CD4-positive, alpha-beta T cell treated with Interleukin-21 for 1 hour (primary cell): ENCODE measurements at places on chromosomes 6 and 20.
A peak's percentile ranks its signal among the peaks of the same experiment; 100 is the strongest.

GRCh38 chr6:68990317-68990716 lies 355.2 kb downstream of the ADGRB3 start:
- DNase-seq: no peak

GRCh38 chr6:28212510-28213212 lies 12.4 kb upstream of the ZSCAN9 start:
- DNase-seq: no peak

DNA sequence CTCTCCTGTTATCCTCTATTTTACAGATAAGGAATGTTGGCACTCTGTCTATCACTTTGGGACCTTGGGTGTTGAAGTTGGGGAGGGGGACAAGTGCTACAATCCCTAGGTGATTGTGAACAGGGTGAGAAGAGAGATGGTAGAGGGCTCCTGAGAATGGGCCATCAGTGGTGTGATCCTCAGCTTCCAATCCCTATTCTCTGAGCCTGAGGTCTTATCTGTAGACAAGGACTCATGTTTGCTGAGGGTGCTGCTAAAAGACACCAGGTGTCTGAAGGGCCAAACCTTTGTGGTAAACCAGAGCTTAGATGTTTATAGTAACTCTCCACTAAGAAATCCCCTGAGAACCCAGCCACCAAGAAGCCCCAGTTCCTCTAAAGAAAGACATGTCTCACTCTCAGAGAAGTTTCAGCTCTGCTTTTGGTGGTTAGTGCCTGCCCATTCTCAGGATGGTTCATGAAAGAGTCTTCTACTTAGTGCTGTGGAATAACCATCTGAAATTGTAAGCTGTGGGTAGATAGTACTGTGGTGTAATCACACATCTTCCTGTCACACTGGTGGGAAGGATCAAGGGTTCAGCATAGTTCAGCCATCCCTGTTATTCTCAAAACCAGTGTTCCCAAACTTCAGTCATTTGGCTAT lies 58.2 kb upstream of the IL20RA start:
- peak; percentile 14 for DNase-seq

DNA sequence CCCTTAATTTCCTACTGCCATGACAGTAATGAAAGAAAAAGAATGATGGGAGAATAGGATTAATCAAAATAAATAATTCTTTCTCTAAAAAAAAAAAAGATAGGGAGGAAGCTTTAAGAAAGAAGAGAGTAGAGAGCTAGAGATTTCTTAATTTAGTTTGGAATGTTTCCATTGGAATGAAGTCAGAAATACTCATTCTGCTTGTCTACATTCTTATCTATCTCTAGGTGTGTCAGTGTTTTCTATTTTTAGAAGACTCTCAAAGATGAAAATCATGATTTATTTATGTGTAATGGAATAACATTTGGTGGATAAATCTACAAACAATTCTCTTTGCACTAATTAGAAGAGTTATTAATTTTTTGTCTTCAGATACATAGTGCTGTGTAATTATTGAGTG lies 38.0 kb upstream of the HIVEP1 start:
- no peak for DNase-seq

DNA sequence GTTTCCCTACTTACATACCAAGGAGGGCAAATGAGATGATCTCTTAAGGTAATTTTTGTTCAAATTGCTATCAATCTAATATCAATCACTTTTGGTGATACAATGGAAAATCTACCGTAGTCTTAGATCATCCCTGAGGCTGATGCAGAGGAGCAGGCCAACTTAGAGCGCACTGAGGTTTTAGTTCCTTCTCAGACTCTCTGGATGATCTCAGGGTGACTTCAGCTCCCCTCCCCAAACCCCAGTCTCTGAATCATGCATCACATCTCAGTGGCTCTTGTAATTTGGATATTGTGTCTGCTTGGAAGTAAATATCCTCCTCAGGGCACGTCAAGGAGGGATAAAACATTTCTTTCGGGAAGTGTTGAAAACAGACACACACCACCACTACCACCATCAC lies 5.9 kb downstream of the TUBB2B start:
- DNase-seq: no peak

DNA sequence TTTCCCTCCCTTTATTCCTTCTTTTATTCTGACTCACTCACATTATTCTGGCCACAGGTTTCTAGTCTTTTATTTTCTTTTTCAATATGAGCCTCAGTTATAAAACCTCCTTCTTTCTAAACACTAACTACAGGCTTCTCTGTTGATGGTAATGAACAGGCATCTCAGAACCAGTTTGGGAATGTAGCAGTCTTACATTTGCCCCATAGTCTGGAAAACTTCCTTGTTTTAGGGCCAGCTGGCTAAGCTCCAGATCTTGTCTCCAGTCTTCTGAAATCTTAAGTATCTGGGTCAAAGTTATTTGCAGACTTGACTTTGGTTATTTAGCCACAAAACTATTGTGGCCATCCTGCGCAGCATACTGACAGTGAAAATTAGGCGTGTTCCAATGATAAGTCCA lies 97.0 kb upstream of the MAN1A1 start:
- no peak for DNase-seq

- DNase-seq: no peak
Measured at GRCh38 chr6:75467966-75468365, 25.6 kb downstream of the FILIP1 start.

DNA sequence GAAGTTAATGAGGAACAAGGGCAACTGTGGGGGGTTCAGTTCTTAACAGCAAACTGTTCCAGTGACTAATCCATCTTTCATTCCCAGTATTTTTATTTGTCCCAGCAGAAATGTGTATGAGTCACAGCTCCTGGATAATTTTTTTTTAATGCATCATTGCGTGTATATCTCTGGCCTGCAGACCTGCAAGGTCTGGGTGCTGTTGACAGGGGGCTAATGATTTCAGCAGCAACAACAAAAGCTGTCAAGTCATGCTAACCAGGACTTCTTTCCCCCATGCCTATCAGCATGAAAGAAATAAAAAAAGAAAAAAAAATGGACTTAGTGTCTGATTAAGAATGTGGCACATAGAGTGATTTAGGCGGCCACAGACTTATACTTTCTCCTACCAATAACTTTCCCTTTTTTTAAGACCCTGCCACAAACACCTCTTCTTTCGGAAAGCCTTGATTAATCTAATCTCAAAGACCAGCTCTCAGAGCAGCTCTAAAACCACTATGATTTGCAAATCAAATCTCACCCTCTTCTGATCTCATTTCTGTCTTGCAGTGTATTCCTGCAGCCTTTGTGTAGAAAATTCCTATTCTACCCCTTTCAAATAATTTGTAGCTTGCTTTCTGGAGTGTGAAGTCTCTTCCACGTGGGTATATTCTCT lies 14.2 kb upstream of the PREX1 start:
- DNase-seq: no peak

DNA sequence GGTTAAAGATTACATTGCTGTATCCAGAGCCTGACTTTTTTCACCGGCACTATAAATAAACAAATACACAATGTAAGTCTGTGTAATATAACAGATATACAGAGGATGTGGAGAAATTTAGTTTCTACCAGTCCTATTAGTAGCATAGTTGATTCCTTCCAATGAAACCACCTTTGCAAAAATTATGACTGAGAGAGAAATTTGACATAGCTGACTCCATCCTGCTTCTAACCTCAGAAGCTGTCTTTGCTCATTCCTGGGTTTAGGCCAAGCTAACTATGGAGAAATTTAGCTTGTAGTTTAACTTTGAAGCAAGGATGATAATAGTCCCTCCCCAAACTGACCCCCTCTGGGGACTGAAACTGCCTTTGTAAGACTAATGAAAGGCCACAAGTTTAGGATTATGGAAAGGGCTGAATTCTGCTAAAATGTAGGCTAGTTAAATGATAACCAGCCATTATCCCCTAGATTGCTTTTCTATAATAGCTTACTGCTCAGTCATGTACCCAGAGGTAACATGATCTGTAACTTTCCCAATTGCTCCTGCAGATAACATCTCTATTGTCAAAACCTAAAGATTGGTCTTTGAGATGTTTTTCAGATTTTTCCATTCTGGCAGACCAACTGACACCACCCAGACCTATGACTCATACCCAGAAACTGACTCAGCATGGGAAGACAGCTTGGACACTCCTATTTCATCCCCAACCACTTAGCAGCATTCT lies 172.8 kb upstream of the ARG1 start:
- DNase-seq: no peak

GRCh38 chr6:29709188-29709587 lies 14.0 kb upstream of the HLA-F start:
- no peak for DNase-seq

GRCh38 chr20:31860390-31861134 lies 9.8 kb downstream of the DUSP15 start:
- no peak for DNase-seq

- DNase-seq: no peak
Measured at GRCh38 chr6:33989016-33989854, 156.7 kb downstream of the GRM4 start.

DNA sequence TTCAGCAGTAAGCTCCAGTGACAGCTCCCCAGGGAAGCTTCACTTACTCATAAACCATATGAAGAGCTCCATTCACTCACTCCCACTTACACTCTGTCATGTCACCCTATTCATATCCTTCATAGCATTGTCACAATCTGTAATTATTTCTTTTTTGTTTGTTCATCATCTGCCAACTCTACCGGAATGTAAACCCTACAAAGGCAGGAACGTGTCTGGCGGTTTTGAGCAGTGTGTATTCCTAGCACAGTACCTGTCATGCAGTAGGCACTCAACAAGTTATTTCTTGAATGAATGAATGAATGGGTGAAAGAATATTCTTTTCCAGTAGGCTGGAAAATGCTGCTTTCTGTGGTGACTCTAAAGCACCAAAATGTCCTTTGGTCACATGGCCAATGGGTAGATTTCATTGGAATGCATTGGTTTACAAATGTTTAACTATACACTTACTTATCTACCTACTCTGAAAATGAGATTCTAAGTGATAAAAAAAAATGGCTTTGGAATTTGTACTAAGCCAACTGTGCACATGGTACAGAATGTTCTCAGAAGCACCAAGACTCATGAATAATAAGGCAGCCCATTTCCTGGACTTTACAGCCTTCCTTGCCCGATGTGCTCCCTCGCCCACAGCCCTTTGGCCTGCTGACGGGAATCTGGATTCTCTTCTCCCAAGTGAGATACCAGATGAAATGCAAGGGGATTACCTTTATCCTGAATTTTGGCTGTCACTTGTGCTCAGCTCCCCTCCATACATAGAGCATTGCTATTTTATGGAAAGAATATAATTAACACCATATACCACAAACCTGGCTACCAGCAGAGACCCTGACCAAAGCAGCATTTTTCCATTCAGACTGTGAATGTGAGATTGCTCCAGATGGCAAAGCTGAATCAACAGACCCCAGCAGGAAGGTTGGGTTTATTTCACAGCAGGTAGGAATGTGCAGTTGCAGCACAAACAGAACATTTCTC lies 273.3 kb downstream of the ALDH8A1 start:
- no peak for DNase-seq

GRCh38 chr6:10556992-10557391 lies 35.8 kb downstream of the GCNT2 start:
- DNase-seq: no peak

- DNase-seq: peak; percentile 26
Measured at GRCh38 chr6:153131037-153131981, at the start of gene RGS17. Gene RGS17 (minus strand): TSS chr6:153131282. CDS start chr6:153044018, 87,264 bp downstream.

DNA sequence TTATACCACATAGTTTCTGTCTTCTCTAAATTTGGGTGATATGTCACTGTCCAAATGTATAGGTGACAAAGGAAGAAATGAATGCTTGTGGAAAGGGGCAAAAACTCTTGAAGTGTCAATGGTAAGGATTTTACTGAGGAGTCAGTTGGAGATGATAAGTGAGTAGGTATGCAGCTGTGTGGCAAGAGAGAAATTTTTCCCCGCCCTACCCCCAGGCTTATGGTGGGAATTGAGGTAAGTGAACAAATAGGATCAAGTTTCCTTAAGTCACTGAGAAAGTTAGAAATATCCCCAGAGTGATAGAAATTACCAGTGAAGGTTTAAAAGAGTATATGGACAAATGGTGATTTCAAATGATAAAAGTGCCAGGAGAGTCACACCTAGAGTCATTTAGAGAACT lies 11.8 kb downstream of the DSE start:
- no peak for DNase-seq

DNA sequence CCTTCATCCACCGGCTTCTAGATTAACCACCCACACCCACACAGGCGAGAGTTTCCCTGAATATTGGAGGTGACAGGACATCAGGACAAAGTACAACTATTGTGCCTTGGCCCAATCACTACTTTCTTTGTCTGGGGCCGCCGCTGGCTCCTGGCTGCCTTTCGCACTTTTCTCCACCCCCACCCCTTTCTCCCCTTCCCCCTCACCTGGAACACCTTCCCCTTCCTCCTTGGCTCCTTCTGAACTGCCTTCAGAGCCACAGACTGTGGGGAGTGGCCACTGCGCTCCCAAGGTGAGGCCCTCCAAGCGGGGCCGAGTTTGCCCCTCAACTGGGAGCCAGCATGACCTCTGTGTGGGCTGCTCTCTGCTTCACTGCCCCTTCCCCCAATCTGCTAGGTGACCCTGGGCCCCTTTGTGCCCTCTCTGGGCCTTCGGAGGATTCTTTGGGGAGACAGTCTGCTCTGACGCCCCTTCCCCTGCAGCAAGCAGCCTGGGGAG lies 3.0 kb upstream of the VEGFA start:
- no peak for DNase-seq

DNA sequence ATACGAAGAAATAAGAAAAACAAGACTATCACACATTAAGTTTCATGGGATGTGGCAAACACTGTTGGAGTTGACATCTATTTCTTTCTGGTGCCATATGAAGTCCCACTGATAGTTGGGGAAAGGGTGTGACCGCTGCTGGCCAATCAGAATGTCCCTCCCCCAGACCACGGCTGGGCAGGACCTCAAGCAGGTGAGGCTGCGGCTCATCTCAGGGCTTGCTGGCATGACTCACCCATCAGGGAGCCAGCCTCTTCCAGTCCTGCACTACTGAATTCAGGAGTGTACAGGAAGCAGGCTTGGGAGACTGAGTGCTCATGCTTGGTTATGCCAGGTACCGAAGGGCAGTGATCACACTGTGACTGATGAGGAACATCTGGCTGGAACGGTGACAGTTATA lies 18.9 kb downstream of the PREP start:
- no peak for DNase-seq

DNA sequence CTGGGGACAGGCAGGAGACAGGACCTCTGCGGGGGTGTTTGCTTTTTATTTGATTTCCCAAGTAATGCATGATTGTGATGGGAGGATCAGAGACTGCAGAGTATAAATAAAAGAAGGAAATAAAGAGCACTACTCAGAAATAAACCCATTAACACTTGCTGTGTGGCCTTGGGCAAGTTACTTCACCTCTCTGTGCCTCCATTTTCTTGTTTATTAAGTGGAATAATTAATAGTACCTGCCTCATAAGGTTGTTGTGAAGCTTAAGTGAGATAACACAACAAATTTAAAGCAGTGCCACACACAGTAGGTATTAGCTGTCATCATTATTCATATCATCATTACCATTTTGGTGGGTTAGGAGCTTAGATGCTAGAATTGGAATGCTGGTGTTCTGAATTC lies 8.1 kb downstream of the CEBPB start:
- no peak for DNase-seq
